ENCODE measurements at places on chromosomes 5 and 9.

- DNase-seq = no peak
Measured at GRCh38 chr5:165457859-165458481, 1952.6 kb downstream of the MAT2B start.

DNA sequence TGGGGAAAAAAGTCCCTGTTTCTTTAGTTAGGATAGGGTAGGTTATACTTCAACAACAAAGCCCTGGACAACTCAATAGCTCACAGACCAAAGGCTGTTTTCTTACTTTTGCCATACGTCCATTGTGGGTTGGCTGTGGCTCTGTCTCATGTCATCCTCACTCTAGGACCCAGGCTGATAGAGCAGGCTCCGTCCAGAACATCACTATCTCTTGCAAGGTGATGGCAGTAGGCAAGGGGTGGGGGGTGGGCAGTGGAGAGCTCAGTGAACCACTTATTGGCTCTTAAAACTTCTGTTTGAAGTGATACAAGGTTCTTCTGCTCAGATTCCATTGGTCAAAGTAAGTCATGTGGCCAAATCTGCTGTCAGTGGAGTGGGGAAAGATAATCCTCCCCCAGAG, 126.4 kb downstream of the CMYA5 start:
- DNase-seq = no peak

- DNase-seq = no peak
Measured at GRCh38 chr5:150400316-150401075, 12.2 kb downstream of the CD74 start.

DNA sequence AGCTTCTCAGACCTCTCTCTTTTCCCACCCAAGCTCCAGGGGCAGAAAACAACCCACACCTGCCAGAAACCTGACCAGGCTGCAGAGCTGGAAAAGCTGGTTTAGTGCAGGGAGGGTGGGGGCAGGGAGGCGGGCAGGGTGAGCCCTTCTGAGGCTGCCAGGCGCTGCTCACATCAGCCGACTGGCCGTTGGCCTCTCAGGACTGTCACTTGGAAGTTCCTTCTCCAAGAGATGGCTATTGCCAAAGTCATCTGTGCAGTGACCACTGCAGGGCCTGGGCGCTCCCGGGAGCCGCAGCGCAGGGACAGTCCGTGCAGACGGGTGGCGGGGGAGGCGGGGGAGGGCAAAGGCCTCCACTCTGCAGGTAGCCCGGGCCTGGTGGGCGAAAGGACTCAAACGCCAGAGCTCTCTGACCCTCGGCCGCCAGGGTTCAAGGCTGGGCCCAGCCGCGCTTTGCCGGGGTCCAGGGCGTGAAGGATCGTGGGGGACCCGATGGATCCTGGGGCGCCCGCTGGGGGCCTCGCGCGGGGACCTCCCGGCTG, 205.0 kb upstream of the IER5L start:
- no peak for DNase-seq

- no peak for DNase-seq
Measured at GRCh38 chr5:158451993-158452672, 593.2 kb upstream of the CLINT1 start.

GRCh38 chr5:180472269-180472668, 21.9 kb upstream of the CNOT6 start:
- no peak for DNase-seq

GRCh38 chr9:128259156-128259555, 16.7 kb downstream of the GOLGA2 start:
- DNase-seq = no peak

DNA sequence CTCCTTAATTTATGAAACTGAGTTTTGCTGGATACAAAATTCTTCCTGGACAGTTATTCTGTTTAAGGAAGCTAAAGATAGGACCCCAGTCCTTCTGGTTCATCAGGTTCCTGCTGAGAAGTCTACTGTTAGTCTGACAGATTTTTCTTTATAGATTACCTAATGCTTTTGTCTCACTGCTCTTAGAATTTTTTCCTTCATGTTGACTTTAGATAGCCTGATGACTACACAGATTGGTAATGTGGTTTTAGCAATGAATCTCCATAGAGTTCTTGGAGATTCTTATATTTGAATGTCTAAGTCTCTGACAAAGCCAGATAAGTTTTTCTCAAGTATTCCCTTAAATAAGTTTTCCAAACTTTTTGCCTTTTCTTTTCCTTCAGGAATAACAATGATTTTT, 419.7 kb downstream of the CDH10 start:
- no peak for DNase-seq

- DNase-seq = no peak
Measured at GRCh38 chr9:100602342-100602801, 24.5 kb downstream of the CAVIN4 start.

GRCh38 chr5:97182571-97183099, 412 bp downstream of the RIOK2 start:
- no peak for DNase-seq
